ENCODE measurements at places on chromosomes 11 and 22.
A peak's percentile ranks its signal among the peaks of the same experiment; 100 is the strongest.

GRCh38 chr11:82986446-82986845 is 84.9 kb downstream of the DDIAS start:
- no peak for DNase-seq

DNA sequence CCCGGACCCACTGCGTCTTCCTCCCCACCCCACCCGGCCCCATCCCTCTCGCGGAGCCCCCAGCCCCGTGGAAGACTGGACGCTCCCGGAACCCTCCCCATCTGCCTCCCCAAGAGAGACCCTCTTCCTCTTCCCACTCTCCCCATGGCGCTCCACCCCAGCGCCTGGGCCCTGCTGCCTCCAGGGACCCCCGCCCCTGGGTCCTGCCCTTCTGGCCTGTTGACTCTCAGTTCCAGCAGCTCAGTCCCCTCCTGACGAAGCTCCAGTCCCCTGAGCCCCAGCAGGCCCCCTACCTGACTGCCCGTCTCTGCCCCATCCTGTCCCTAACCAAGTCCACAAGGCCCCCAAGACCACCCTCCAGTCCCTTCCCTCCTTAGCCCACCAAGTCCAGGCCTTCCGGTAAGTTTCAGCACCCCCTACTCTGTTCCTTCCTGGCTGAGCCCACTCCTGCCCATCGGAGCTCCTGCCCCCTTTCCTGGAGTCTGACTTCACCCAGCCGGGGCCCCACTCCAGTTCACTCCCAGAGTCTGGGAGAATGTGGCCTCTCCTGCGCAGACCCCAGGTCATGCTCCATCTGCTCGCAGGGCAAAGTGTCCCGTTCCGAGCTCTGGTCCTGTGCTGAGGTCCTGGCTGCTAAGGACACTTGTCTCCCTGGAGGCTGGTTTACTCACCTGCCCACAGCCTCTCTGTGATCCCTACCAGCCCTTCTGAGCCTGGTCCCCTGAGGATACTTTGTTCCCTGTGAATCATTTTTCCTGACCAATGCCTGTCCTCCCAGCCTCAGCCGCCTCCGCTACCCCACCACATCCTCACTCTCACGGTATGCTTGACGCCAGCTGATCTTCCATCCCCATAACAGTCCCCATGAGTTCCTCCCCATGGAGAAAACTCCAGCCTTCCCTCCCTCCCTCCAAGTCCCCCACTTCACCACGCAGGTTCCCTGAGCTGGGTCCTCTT is 722 bp downstream of the IFITM10 start:
- no peak for DNase-seq

DNA sequence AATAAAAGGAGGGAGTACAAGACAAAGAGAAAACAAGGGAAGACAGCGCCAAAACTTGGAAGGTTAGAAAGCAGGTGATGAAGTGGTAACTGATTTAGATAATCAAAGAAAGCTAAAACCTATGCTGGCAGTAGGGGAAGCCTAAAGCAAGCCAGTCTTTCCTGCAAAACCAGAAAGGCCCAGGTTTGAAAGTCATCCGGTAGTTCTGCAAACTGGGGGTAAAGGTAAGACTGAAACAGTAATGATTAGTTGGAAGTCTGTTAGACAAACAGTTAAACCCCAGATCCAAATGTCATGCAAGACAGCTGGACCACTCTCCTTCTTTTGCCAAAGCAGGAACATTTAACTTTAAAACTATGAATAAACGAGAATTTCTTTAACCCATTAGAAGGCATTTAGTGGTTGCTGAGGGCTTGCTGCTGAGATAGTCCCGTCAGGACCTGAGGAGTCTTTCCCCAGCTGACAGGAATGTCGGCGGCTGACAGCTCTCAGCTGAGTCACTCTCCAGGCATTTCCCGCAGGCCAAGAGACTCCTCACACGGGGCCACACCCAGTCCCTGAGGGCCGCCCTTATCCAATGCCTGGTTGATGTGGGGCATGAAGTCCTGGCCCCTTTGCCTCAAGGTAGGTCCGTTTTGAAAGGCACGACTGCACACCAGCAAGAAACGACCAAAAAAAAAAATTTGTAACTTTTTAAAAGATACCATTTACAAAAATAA is 36.3 kb upstream of the CFAP300 start:
- no peak for DNase-seq

DNA sequence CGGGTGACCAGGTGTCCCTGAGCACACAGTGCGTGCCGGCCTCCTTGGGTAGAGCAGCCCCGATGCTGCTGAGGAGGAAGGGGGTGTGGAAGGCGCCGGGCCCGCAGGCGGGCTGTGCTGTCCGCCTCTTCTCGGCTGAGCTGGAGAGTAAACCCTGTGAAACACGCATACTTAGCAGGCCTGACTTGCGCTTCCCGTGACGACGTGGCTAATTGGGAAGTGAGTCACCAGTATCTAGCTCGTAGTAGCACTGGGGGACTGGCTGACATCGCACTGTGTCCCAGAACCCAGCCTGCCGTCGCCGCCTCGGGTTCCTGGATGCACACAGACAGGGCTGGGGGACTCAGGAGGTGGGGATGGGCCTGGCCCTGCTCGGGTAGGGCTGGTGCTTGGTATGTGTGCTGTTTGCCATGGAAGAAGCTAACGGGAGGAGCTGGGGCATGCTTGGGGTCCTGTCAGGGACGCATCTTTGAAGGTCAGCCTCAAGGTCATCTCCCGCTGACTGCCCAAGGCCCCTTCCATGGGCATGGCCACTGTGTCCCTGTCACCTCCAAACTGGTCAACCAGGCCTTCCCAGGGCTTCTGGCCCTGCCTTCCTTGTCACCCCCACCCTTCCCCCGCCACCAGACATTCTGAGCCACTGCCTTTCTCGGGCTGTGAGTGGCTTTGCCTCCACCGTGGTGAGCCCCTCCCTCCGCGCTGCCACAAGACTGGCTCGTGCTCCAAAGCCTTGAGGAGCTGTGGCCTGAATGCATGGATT is 1327.0 kb downstream of the BRD1 start:
- DNase-seq, result no peak

GRCh38 chr11:62075438-62075837 is 48.4 kb upstream of the INCENP start:
- no peak for DNase-seq

- DNase-seq, result no peak
Measured at GRCh38 chr11:69958308-69958707, 119.8 kb upstream of the ANO1 start.

GRCh38 chr11:123111465-123111864 is 49.5 kb upstream of the HSPA8 start:
- no peak for DNase-seq

- DNase-seq, result no peak
Measured at GRCh38 chr11:45252877-45253276, 33.3 kb downstream of the SYT13 start.

DNA sequence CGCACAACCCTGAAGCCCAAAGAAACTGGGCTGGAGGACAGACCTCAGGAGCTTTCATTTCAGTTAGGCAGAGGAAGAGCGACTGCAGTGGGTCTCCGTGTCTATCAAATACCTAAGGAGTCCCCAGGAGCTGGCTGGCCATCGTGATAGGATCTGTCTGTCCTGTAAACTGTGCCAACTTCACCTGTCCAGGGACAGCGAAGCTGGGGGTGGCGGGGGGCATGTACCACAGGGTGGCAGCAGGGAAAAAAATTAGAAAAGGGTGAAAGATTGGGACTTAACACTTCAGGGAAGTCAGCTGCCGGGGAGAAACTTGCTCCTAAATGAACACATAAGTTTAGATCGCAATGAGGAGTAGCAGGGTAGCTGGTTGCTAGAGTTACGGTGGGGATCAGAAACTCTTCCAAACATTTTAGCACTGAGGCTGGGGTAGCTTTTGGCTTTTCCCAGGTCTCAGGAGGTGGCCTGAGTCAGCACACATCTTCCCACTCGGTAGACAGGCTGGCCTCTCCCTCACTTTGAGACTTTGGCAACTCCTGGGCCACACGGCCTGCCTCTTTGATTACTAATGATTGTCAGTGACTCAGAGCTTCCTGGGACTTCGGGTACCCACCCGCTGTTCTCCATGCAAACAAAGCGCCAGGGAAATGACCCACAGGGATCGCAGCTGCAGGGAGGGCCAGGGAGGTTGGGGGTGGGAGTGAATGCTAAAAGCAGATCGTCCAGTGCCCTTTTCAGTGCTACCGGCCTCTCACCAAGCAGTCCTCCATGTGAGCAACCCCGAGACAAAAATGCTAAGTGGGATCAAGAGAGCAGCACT is 2.9 kb upstream of the MTFP1 start:
- no peak for DNase-seq

DNA sequence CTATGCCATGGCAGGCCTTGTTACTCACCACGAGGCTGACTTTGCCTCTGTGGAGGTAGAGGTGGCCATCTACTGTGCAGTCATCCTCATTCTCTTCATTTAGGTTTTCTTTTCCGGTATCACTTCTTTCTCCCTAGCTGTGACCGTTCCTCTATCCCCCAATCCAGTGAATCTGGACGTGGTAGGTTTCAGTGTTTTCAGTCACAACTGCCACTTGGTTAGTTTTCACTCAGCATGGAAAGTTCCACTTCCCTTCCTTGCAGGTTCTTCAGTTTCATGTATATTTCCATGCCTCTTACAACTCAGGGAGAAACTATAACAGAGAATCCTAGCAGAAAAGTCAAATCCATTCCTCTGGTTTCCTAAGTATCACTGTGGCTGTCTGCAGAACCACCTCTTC is 1.9 kb downstream of the HPS4 start:
- peak; percentile 34 for DNase-seq

GRCh38 chr11:63914896-63915691 is 1.9 kb downstream of the RCOR2 start:
- DNase-seq, result no peak

GRCh38 chr22:25402501-25403283 is 161.8 kb upstream of the GRK3 start:
- no peak for DNase-seq

DNA sequence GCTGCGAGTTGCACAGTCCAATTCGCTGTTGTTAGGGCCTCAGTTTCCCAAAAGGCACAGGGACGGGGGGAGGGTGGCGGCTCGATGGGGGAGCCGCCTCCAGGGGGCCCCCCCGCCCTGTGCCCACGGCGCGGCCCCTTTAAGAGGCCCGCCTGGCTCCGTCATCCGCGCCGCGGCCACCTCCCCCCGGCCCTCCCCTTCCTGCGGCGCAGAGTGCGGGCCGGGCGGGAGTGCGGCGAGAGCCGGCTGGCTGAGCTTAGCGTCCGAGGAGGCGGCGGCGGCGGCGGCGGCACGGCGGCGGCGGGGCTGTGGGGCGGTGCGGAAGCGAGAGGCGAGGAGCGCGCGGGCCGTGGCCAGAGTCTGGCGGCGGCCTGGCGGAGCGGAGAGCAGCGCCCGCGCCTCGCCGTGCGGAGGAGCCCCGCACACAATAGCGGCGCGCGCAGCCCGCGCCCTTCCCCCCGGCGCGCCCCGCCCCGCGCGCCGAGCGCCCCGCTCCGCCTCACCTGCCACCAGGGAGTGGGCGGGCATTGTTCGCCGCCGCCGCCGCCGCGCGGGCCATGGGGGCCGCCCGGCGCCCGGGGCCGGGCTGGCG is at the start of gene BCR:
Gene BCR (plus strand): TSS at position 209 of the 592 bp plus-strand sequence. CDS start 452 bp downstream, outside the sequence.
- peak; percentile 54 for DNase-seq

- DNase-seq, result no peak
Measured at GRCh38 chr11:104372111-104372510, 208.2 kb upstream of the PDGFD start.

GRCh38 chr11:121211626-121212025 is 80.9 kb upstream of the SC5D start:
- DNase-seq, result no peak
